ENCODE measurements at places on chromosomes 4 and X.

GRCh38 chrX:153775293-153776119 lies 5.3 kb upstream of the SRPK3 start:
- no peak for DNase-seq

GRCh38 chr4:180832073-180832472 lies 1411.1 kb upstream of the TENM3 start:
- no peak for DNase-seq

DNA sequence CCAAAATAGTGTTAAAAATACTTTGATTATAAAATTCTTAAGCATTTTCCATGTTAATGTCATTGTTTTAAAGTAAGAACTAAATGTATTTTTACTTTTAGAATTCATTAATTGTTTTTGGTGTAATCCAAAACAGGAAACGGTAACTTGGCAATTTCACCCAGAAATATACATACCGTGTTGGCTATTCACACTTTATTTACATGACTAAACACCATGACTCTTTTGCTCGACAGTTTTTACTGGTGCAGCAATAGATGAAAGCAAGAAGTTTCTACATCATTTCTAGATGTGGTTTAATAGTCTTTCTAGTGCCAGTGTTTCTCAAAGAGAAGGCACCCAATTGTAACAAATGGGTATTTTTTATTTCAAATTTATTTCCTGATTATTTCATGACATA lies 25.6 kb upstream of the MAGEA1 start:
- no peak for DNase-seq

DNA sequence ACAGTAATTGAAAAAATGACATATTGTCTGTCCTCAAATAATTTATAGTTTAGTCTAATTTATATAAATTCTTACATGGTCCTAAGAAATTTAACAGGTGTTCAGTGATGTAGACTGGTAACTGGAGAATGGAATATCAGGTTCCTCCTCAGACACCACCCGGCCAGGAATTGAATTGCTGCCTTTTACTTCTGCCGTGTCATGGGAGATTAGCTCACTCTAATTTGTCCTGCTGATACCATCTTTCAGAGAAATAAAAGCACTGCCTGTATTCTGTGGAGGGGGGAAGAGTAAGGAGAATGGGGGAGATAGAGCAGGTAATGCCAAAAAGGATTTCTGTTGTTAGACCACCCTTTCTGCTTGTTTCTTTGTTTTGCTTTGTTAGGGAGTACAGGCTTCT lies 125.2 kb upstream of the KLHL4 start:
- no peak for DNase-seq

DNA sequence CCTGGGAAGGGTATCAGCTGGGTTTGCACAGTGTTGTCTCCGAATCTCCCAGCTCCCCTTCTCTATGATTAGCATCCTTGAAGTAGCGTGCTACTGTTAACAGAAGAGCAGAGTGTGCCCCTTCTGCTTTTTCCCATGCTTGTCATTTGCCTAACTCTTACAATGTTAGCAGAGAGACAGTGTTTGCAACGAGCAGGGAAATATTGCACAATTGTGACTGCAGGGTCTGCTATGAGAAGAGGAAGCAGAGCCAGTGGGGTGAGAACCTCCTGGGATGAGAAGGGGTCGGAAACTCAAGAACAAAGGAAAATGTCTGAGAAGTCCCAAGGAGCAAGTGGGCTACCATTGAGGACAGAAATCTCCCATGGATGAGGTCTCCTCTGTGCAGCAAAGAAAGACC lies 7.8 kb upstream of the CHRNA9 start:
- no peak for DNase-seq

DNA sequence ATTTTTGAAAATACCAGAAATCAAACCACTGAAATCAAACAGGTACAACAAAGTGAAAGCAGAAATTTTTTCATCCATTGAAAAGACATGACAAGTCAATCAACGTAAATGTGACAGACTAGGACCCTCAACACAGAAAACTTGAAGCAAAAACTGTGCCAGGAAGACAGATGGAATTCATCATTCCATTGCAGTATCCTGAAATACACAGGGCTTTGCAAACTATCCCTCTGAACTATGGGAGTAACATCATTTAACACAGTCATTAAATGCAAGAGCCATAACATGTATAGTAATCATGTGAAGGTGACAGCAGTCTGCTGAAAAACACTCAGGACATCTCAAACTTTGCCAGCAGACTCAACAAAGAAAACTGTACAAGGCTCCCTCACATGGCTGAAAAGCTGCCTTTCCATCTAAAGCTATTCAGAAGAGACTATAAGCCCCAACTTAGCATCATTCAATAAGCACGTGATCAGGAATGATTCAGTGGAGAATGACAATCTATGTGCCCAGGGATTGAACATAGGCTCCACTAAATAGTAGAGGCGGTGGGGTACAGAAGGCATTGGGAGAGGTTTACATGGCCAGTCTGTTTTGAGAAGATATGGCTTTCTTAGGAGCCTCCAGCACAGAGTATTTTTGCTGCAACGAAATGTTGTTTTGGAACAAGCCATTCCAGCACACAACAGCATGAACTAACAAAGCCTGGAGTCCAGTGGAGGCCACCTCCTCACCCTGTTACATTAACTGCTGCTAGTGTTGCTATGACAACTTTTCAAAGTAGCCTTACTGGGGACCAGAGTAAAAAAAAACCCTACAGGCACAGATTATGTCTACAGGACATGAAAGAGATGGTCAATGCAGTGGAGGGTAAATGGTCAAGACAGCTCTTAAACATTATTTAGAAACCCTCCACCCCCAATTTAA lies 274.5 kb upstream of the NOCT start:
- no peak for DNase-seq

DNA sequence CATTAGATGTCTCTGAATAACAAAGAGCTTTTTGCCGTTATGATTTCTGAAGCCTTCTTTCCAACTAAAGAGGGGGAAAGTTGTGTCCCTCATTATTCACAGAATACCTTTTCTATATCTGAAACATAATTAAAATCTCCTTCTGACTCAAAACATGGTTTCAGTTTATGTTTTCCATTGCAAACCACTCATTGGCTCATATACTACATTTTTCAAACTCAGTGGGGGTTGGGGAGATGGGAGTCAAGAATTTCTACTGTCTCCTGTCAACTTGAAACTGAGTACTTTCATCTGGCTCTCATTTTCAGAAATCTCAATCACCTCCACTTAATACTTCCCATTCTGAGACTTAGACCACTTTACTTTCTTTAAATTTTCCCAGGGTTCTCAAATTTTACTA lies 1839.5 kb upstream of the PCDH10 start:
- DNase-seq: no peak

- DNase-seq: no peak
Observed at GRCh38 chrX:54482839-54483593, 13.0 kb downstream of the FGD1 start.

GRCh38 chr4:104490096-104490769 lies 4.5 kb downstream of the CXXC4 start:
- DNase-seq: no peak

DNA sequence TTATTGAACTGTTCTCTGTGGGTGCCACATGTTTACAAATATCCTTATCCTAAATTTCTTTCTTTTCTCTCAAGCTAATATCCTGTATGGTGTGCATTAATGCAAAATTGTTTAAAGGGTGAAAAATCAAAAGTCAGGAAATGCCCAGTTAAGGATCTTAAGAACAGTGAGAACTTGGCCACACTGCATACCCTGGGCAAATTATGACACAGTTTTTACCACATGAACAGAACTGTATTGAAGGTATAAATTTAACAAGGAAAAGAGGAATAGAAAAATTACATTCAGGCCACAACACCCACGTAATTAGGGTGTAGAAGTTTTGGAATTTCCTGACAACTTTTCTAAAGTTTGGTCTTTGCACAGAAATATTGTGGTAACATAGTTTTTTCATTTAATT lies 94.4 kb upstream of the HCCS start:
- no peak for DNase-seq

- DNase-seq: no peak
Observed at GRCh38 chrX:39609941-39610340, 487.8 kb downstream of the BCOR start.

DNA sequence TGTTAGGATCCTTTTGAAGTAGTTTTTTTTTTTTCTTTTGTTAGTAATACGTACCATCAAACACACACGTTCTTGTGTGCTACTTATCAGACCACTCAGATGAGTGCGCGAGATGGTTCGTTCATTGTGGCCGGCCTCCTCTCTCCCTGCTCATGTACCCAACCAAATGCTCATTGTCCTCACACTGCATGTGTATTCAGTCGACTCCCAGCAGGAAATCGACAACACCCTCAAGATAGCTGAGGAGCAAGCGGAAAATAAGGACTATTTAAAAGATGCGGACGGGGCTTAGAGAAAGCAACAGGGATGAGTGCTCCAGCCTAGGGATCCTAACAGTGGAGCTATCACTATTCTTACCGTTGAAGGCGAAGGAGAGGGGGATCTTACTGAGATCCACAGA lies 72.9 kb upstream of the GUCY1A1 start:
- DNase-seq: no peak

DNA sequence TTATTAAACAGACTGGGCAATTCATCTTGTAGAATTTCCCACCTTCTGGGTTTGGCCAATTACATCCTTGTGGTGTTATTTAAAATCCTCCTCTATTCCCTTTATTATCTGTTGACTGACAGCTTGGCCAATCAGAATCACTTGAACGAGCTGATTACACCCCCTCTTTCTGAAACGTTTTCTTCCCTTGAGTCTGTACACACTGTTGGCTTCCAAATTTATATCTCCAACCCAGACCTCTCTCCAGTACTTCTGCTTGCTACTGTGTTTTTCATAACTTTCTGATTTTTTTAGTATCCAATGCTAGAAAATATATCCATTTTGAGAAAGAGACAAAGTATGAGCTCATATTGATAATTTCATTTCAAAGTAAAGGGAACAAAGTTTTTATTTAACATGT lies 14.8 kb downstream of the CD38 start:
- no peak for DNase-seq

- DNase-seq: peak; percentile 58
Observed at GRCh38 chr4:175246941-175247340, 328.8 kb downstream of the ADAM29 start.

GRCh38 chrX:86121916-86122315 lies 26.3 kb upstream of the DACH2 start:
- no peak for DNase-seq

DNA sequence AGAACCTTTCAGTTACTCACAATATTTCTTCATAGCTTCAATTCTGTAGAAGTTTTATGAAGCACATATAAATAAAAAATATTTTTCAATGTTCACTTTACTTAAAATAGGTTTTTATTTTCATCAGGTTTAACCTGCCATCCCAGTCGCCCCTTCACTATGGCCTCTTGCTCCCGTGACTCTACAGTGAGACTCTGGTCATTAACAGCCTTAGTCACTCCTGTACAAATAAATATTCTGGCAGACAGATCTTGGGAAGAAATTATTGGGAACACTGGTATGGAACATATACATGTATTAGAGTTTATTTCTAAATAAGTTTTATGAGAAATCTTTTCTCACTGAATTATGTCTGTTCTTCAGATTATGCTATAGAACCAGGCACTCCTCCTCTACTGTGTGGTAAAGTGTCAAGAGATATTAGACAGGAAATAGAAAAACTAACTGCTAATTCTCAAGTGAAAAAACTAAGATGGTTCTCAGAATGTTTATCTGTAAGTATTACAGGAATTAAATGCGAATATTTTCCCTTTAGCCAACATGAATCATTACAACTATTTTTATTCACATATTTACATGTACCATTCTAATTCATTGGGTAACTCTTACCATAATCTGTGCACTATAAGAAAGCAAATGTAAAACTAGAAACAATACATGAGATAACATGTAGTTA lies 45.6 kb downstream of the SPATA4 start:
- no peak for DNase-seq

DNA sequence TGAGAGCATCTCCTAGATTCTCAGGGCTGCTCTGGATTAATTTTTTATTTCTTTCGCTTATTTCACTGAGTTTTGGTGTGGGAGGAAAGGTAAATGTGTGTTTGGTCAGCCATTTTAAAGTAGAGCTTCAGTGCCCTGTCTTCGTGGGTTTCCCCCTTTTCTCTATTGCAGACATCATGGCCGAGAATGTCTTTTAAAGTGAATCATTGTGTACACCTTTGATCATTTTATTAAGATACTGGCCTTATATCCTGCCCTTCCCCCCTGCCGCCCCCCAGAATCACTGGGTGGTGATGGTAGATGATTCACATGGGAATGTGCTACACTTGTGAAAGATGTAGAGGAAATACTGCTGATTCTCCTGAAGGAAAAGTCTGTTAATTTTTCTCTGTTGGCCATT lies 23.8 kb downstream of the CDKL5 start:
- no peak for DNase-seq

DNA sequence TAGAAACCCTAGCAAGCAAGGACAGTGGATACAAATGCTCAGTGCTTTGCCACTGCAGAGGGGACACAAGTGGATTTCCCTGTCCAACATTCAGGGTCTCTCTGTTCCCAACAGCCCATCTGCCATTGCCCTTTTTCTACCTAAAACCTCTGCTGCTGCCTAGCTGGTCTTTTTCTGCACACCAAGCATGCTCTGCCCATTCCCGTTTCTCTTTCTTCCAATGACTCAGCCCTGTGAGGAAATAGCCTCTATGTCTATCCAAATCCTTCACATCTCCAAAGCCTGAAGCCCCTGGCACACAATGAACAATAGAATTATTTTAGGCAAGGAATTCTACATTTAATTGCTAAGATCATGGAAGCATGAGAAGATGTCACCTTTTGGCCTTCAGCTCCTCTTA lies 5.7 kb upstream of the AMELX start:
- DNase-seq: peak; percentile 17

- DNase-seq: no peak
Observed at GRCh38 chr4:8704632-8705031, 112.1 kb downstream of the CPZ start.

DNA sequence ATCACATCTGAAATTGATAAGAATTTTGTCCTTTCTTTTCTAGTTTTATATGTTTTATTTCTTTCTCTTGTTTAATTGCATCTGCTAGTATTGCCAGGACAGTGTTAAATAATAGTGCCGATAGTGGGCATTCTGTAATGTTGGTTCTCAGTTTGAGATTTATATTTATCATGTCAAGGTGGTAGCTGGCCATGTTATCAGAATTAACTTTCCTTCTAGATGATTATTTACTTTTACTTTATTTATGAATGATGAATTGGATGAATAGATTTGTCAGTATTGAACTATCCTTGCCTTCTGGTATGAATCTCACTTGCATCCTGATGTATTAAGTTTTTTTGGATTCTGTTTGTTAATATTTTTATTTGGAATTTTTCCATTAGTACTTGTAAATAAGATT lies 42.7 kb downstream of the METAP1 start:
- DNase-seq: no peak

GRCh38 chr4:83112678-83113428 lies 1.7 kb downstream of the PLAC8 start:
- peak; percentile 48 for DNase-seq

- no peak for DNase-seq
Observed at GRCh38 chr4:148481636-148482035, 39.4 kb upstream of the NR3C2 start.

GRCh38 chr4:158783785-158784184 lies 15.0 kb downstream of the FNIP2 start:
- DNase-seq: peak; percentile 66

Measured in choroid plexus epithelial cell (primary cell).